Fibroblast of skin of right quadriceps (primary cell): ENCODE measurements at places on chromosomes 7 and 10.

DNA sequence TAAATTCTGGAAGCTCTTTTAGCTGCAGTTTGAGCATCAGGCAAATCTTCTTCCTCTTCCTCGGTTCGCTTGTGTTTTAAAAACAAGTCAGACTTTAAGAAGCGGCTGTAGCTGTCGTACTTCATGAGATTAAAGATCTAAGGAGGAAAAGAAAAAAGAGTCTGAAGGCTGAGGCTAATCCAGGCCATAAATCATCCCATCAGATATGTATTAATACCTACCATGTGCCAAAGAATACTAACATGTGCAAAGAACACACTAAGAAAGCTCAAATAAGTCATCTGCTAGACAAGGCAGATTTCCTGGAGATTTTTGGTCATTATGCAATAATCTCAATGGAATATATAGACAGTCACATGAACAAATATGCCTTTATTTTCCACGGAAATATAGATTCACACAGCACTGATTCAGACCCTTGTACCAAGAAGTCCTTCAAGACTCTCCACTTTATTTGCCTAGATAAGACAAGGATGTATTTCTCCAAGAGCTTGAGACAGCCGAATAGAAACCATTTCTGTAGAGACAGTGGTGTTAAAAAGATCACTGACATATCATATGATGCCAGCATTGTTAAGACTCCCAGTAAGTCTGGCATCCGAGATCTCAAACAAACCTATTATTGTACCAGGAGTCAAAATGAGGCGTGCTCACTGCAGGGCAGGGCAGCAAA, 42.3 kb downstream of the RGS10 start:
- DNase-seq = peak; percentile 55

DNA sequence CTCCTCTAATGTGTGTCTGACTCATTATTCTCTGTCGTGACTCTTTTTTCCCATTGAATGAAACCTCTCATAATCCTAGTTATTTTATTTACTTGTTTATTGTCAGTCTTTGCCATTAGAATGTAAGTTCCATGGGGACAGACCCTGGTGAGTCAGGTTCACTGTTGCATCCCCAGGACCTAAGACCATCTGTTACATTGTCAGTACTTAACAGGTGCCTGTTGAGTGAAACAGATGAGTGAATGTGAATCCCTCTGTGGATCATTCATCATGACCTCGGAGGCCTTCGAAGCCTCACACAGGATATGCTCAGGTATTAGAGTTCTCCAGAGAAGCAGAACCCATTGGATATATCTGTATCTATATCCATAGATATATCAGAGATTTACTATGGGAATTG, 120.1 kb downstream of the PFKFB3 start:
- no peak for DNase-seq

DNA sequence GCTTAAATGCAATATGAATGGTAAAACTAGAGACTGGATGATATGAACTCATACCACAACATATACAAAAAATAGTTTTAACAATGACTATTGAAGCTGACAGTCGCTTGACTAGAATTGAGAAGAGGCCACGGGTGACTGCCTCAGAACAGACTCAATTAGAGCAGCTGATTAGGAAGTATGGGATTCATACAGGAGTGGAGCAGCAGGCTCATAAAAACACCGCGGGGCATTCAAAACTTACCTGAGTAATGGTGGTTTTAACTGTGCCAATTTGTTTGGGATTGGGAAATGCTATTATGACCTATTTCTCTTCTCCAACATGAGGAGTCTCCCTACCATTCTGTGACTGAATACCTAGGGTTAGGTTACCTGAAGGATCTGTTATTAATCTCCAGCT, 2.1 kb downstream of the CADPS2 start:
- no peak for DNase-seq

DNA sequence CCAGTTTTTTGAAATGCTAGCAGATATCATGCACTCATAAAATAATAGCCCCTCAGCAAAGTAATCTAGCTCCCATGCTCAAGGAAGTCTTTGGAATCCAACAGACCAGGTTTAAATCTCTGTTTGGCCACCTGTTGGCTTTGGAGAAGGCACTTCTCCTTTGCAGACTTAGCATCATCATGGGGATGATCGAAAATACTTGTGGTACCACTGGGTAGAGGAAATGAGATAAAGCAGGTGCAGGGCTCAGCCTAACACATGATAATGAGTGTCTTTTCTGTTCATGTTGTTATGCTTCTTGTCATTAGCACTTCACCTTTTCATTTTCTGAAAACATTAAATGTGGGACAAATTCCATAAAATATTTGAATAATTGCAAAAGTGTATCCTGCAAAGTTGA, 67.4 kb downstream of the LRRC18 start:
- no peak for DNase-seq

GRCh38 chr10:614139-614711, 75.2 kb downstream of the DIP2C start:
- DNase-seq = no peak

DNA sequence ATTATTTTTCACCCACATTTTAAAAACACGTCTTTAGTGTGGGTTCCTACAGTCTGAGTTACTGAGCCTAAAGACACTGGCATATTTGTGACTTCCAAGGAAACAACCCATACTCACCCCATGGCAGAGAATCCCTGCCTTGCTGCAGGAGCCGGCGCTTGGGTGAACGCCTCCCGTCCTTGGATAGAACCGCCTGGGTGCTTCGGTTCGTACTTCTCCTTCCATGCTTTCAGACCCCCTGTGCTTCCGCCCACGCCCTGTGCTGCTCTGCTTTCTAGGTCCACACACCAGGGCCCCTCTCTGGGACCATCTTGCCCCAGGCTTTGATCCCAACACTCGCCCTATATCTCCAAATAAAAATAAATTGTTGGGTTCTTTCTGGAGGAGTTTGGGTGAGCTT, 125.8 kb downstream of the PTPRN2 start:
- DNase-seq = no peak
